ENCODE measurements at places on chromosomes 11 and 22.

DNA sequence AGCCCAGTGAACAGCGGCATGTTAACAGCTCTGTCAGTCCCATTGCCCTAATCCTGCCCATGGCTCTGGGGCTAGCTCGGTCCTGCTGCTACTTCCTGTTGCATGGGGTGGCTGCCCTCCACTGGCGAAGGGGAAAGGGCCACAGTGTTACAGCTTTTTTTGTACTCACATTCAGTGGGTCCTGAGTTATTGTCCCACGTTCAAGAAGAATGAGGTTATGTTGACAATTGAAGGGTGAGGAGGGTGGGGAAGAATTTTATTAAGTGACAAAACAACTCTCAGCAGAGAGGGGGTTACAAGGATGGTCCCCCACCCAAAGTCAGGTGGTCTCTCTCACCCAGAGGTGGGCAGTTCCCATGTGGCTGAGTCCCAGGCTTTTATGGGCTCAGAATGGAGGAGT is 17.7 kb upstream of the MS4A7 start:
- no peak for DNase-seq

- DNase-seq = no peak
These were observed 64.2 kb downstream of the NFAM1 start for GRCh38 chr22:42367980-42368378.

DNA sequence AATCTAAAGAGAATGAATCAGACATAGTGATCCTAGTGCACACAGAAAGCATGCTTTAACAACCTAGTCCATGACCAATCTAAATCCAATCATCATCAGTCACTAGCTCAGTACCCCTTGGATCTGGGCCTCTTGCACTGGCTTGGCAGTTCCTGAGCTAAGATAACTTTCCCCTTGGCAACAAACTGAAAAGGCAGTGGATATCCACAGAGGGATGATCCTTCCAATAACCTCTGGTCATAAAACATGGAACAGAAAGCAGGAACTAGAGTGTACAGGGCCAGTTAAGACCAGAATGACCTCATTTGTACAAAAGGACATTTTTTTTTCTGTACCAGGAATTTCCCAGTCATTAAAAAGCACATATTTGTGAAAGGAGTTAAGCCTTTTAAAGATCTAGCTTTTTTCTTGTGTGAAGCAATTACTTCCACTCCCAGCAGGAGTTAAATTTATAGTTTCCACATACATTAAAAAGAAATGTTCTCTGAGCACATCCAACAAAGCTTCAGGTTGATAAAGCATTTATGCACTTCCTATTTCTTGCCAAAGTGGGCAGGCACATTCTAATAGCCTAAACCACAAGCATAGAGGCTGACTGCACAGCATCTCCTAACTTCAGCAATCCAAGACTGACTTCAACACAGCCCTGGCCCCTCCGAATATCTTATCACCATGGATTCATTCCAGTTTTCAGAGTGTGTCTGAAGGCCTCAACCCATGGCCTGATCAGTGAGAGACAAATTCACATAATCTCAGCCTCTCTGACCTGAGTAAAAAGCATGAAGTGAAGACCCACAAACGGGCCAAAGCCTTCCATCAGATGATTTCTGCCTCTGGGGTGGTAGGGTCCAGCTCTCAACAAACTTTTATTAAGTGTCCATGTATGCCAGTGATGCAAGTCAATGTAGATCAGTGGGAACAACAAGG is 29.9 kb downstream of the GUCY1A2 start:
- DNase-seq = no peak

GRCh38 chr11:69253028-69253427 is 40.9 kb upstream of the MYEOV start:
- DNase-seq = no peak

DNA sequence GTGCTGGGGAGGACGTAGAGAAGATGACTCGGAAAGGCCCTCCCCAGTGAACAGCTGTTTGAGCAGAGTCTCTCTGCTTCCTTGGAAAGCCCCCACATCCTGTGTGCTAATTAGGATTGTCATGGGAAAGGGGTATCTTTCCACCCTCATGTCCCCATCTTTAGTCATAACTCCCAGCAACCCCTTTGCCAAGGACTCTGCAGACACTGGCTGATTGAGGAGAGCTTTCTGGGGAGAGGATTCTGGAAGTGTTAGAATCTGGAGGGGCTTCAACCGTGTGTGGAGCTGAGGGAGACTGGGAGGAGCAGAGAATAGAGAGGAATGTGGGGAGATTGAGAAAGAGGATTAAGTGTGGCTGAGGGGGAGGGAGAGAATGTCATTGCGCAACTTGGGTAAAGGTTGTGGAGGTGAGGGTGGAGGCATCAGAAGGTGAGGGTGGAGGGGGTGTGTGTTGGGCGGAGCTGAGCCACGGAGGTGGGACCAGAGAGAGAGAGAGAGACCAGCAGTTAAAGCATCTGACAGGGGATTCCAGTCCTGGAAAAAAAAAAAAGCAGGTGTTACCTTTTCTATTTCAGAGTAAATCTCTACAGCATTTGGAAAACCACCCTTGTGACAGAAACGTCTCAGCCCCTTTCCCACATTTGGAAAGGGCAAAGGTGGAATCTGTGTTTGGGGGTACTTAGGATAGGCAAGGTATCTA is 2.2 kb downstream of the DTX4 start:
- no peak for DNase-seq

Data from activated T-cell treated with anti-CD3 and anti-CD28 coated beads for 48 hours (primary cell).